ENCODE measurements at places on chromosomes 13 and 19.

GRCh38 chr13:49996161-49996915, 504 bp upstream of the TRIM13 start:
- peak; percentile 67 for ATAC-seq

DNA sequence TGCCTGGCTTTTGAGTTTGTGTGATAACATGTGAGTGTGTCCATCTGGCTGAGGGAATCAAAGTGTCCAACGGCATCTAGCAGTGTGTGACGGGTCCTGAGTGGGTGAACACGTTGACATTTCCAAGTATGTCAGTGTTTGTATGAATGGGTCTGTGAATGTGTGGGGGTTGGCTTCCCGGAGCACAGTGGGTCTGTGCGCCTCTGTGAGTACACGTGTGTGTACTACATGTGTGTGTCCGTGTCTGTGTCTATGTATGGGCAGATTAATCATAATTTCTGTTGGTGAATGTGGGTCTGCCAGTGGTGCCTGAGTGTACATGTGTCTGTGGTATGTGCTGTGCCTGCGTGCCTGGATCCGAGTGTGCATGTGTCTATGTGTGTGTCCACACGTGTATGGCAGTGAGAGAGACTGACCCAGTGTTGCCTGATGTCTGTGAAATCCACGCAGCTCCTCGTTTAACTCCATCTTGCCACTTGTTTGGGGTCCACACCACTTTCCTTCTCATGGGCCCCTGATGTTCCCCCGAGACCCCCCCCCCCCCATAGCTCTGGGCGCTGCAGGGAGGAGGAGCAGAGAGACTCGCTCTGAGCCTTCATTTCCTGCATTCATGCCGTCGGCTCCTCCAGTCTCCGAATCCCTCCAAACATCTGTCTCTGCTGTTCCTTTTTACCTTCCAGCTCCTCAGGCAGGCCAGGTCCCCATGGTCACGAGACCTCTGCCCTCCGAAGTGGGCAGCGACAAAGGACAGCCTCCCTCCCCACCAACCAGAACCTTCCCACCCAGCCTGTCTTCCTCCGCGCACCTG, 5.3 kb downstream of the CCDC8 start:
- ATAC-seq = no peak

GRCh38 chr13:88257706-88258105, 586.5 kb downstream of the SLITRK5 start:
- ATAC-seq = no peak

DNA sequence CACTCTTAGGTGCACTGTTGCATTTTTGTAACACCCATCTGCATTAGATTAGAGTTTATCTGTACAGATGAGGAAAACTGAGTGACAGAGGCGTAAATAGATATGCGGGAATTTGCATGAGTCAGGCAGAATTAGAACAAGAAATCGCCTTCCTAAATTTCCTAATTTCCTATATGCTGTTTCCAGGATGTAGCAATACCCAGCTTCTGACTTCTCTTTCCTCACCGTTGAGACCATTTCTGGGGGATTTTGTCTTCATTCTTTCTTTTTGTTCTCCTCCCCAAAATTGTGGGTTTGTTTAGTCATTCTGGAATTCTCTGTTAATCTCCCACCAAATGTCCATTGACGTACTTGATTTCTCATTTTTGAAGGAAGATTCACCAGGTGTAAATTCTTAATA, 10.6 kb upstream of the ZNF792 start:
- no peak for ATAC-seq

DNA sequence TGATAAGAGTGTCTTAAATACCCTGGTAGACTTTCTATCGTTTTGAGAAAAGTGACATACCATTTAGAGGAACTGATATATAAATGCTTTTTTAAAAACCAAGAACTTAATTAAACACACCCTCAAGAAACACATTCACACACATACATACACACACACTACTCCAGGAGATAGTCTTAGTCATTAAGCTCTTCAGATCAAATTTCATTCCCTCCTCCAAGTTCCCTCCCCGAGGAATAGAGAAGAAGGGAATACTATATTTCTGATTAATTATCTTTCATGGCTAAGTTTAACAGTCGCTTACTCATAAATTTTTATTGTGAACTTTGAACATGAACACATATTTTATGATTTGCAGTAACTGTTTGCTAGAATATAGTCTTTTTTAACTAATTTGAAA, 1109.5 kb downstream of the SLITRK1 start:
- no peak for ATAC-seq

- ATAC-seq = no peak
Observed at GRCh38 chr19:29675120-29675649, 9.9 kb downstream of the PLEKHF1 start.

- no peak for ATAC-seq
Observed at GRCh38 chr19:30001301-30001700, 59.3 kb downstream of the URI1 start.

- no peak for ATAC-seq
Observed at GRCh38 chr13:21104199-21105019, 43.0 kb upstream of the LATS2 start.

- ATAC-seq = no peak
Observed at GRCh38 chr19:30160426-30160825, 211.8 kb upstream of the ZNF536 start.

DNA sequence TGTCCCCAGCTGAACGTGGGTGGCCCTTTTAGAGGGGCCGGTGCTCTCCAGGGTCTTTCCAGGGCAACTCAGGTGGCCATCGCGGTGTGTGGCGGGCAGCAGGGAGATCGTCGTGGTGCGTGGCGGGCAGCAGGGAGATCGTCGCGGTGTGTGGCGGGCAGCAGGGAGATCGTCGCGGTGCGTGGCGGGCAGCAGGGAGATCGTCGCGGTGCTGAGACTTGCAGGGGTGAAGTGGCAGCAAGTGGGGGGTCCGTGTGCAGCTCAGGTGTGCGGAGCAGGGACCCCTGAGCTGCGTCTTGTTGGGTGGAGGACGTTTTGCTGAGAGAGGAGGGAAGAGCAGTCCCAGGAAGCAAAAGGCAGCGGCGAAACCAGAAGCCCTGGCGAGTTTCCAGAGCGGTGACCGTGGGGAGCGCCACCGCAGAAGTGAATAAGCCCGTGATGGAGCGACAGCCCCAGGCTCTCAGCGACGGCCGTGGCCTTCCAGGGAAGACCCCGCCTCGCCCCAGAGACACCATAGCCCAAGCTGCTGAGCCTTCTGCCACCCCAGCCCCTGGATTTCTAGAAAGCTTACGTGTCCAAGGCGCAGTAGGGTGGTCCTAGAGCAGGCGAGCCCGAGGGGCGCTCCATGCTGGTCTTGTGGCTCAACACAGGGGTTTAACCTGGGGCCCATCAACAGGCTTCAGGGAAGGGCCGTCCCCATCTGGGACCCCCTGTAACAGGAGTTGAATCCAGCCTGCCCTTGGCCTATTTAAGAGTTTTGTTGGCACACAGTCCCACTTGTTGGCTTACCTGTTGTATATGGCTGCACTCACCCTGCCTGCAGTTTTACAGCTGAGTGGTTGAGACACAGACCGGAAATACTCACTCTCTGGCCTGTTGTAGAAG, 5.4 kb downstream of the NCLN start:
- no peak for ATAC-seq

- ATAC-seq = no peak
Observed at GRCh38 chr19:305240-306150, 14.3 kb upstream of the PLPP2 start.

DNA sequence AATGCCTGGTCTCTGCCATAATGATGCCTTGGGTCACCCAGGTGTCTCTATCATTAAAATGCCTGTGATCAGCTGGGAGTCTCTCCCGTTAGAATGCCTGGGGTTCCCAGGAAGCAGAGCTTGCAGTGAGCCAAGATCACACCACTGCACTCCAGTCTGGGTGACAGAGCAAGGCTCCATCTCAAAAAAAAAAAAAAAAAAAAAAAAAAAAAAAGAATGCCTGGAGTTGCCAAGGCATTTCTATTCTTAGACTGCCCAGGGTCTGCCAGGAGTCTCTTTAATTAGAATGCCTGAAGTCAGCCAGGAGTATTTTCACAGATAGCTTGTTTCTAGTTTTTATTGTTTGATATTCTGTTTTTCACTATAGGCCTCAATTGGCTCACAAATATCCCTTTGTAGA, 1552.5 kb downstream of the UQCRFS1 start:
- ATAC-seq = no peak

GRCh38 chr19:51135004-51135403, 7.1 kb upstream of the SIGLEC7 start:
- no peak for ATAC-seq

DNA sequence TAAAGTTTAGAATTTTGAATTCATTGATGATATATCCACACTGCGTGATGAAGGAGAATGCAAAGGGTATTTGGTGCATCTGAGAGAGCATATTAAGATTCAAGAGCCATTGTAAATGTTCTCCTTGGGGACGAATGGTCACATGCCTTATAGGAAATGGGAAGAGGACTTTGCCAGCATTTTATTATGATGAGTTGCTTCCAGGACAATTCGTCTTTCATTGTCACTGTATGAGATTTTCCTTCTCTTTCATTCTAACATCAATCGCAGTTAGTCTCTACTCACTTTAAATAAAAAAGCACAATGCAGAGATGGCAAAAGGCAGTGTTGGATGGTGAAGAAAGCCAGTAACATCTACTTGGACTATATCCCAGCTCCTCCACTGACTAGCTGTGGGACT, 21.4 kb downstream of the WDFY2 start:
- no peak for ATAC-seq

DNA sequence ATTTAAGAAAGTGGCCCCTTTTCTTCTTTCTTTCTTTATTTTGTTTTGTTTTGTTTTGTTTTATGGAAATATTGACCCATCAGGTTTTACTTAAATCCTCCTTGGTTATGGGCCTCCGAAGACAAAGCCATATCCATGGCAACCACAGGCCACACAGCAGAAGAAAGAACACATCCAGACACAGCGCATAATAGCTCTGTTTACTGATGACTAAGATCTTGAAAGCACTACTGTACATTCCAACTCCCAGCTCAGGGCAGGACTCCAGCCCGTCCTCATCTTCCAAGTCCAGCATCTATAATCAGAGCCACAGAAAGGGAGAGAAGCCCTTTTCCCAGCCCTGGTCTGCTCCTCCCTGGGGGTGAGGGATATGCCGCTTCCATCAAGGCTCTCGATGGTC, 84.3 kb downstream of the NUFIP1 start:
- no peak for ATAC-seq

GRCh38 chr13:22039961-22040360, 369.1 kb downstream of the FGF9 start:
- ATAC-seq = no peak

DNA sequence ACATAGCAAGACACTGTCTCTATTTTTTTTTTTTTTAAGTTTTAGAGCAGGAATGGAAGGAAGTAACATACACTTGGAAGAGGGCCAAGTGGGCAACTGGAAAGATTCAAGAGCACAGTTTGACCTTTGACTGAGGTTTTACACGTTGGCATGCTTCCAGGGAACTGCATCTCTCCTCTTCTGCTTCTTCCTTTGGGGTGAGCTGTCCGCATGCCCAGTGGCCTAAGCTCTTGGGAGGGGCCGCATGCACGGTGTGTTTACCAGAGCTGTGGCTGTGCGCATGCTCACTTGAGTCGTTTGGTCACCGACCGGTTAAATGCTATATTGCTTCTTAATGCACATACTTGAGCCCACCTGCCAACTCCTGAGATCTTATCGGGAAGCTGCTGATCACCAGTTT, 727.7 kb downstream of the UQCRFS1 start:
- no peak for ATAC-seq

- ATAC-seq = peak; percentile 99
Observed at GRCh38 chr13:24264976-24265375, 44.4 kb upstream of the C1QTNF9 start.

DNA sequence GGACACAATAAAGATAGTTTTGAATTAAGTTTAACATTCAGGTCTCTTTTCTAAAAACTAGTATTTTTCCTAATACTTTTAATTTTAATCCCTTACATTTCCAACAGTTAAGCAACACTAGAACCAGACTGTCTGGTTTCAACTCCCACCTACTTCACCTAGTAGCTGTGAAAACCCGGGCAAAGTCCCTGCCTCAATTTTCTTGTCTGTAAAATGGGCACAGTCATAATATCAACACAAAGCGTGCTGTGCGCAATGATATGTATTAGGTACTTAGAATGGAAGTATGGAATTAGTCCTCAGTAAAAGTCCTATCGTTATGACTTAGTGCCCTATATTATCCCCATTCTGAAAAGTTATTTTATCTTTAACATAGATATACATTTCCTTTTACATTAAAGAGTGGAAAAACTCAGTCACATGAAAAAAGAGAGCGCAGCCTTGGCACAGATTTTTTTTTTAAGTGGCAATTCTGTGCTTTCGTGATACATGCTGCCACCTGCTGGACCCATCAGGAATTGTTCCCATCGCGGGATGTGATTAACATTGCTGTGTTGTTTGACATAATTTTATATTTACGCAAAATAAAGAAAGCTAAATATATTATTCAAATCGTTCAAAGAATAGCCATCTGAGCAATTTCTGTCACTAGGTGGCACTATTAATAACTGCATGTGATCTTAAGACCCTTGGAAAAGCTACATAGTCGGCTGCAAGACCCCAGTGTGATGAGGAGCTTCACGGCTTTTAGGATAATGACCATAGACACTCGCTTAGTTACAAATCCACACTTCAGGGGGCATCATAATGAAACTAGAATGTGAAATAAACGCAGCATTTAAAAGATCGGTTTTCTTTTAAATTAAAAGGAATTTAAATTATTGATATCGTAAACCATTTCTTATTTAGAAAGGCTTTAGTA, 59.9 kb downstream of the LIG4 start:
- ATAC-seq = no peak

- no peak for ATAC-seq
Observed at GRCh38 chr13:39159846-39160370, 121.7 kb downstream of the NHLRC3 start.

DNA sequence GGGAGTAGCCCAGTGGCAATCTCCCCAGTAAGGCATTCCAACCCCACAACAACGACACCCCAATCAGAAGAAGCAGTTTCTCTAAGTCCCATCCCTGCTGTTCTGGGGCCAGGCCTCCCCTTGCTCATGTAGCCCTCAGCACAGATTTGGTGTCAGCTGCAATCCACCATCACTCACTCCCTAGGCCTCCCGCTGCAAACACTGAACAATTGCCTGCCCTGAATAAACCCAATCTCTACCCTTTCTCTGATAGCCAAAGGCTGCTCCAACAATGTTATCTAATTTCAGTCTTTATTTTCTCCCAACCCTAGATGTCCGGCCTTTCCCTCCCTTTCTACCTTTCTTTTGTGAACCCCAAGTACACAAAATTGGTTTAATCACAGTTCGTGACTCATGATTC, 5.6 kb upstream of the SOX21 start:
- ATAC-seq = no peak

DNA sequence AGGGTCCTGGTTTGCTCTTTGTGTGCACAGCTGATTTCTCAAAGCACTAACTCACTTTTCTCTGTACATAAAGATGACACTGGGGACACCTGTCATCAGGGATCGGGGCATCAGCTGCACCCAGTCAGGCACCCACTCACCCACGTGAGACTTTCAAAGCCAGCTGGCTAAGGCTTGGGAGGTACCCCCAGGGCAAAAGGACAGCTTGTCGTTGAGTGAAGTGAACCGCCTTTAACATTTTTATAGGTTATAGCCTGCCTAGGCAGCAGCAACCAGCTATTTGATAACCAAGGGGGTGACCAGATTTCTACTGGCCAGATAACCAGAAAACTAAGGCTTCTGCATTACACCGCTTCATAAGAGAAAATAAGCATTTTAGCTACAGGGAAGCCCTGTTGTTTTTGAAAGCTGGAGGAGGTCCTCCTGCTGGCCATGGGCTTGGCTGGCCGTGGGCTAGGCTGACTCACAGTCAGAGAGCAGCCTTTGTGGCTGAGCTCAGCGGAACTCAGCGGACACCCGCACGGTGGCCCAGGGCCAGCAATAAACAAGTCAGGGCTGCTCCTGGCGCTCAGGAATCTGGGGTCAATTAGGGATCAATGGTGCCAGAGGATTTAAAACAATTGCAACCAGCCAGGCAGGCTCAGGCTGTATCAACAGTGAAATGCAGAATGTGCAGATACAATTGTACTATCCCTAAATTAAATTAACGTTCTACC, 57.1 kb downstream of the ALOX5AP start:
- ATAC-seq = no peak

Data from activated CD4-positive, CD25-positive, alpha-beta regulatory T cell treated with anti-CD3 and anti-CD28 coated beads, Interleukin-2, amount 50 U/mL, for 24 hours (primary cell).